ENCODE measurements at places on chromosomes 5 and 9. TPM values are rescaled to one million over a fixed set of nuclear protein-coding genes. Genes with fewer than 3 reads are reported as not detected.

DNA sequence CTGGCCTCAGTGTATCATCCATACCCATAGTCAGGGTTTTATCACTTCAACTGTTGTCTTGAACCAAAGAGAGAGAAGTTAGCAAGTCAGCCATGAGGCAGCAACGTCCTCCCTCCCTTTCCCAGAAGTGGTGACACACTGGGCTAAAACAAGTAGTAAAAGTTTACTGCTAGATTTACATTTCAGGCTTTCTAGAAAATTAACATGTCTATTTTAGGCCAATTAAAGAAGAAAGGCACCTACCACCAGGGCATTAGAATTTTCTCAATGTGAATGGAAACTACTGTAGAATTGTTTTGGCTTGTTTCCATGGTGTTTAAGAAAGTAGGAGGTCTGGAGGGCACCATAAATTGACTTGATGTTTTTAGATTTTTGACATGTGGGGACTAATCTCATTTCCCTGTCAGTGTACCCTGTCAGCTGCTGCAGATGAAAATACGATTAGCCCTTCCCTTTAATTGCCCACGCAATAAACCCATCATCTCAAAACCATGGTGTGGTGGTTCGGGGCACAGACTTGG is 121.8 kb upstream of the ELL2 start:
- no peak for DNase-seq

DNA sequence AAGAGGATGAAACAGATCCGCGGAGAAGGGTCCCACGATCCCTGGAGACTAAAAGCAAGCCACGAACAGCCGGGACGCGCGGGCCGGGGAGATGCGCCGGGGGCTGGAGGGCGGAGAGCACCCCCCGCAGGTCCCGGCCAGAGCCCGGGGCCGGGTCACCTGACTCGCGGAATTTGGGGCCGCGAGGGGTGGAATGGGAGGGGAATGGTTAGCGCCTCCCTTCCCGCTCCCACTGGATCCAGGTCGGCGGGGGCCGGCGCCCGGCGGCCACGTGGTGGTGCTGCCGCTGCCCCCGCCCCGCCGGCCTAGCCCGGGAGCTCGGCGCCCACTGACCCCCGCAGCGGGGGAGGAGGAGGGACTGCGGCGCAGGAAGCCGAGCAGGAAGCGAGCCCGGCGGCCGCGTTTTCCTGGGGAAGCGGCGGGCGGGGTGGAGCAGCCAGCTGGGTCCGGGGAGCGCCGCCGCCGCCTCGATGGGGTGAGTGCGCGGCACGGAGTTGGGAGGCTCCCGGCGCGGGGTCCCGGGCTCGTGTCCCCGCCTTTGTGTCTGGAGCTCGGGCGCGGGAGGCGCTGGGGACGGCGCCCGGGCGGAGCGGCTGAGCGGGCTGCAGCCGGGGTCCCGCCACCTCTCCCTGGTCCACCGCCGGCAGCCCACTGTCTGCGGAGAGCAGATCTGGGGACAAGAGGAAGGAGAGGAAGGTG is at the start of gene RAI14:
Gene RAI14 (plus strand): TSS at position 328 of the 699 bp plus-strand sequence. CDS start 30,592 bp downstream, outside the sequence.
- DNase-seq = peak; percentile 85

DNA sequence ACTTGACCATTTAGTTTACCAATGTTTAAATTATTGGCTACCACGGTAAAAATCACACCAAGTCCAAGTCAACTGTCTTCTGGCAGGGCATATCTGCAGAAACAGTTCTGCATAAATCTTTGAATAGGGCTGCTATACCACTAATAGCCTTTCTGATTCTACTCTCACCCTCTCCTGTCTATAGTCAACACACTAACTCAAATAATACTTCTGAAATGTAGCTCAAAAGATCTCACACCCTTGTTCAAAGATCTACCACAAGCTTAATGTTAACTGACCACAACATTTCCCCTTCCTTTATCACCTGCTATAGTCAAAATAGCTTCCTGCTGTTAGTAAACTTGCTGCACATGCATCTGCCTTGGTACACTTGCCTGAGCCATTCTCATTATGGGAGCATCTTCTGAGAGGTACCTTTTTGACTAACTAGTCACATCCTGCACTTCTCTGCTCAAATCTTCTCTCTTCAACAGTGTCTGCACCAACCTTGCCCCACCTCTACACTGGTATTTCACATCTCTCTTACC is 319.4 kb downstream of the CDH10 start:
- no peak for DNase-seq

DNA sequence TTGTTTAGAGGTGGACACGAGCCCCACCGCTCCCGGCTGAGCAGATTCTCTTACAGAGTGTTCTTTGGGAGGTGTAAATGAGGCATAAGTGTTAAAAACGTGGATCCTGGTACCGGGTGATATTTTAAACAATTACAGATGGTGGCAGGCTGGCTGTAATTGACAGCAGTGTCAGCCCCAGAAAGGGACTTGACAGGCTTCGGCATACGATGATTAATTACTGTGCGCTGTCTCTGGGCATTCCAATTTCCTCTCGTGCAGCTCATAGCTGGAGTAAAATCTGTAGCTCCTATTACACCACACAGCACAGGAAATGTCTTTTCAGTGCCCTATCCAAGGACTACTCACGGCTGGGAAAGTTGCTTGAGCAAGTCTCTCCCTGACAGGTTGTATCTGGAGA is 305.4 kb upstream of the IRX2 start:
- no peak for DNase-seq

GRCh38 chr9:4862506-4863250 is 69.9 kb downstream of the RCL1 start:
- no peak for DNase-seq

- DNase-seq = no peak
These were observed 183.9 kb upstream of the DMAC1 start for GRCh38 chr9:7983490-7983889.

The CDX1 gene
- 0.42 TPM for polyA plus RNA-seq

The LOX gene
- 27.8 TPM for polyA plus RNA-seq

The SLC35D2 gene
- polyA plus RNA-seq = 26.1 TPM

The SLC6A19 gene
- polyA plus RNA-seq = 0.28 TPM

The CKMT2 gene
- 5.6 TPM for polyA plus RNA-seq

The GBGT1 gene
- polyA plus RNA-seq = 2.7 TPM

The IL31RA gene
- 0.11 TPM for polyA plus RNA-seq

The PTGES gene
- polyA plus RNA-seq = 5.4 TPM

The PHF24 gene
- 0.60 TPM for polyA plus RNA-seq

The GHR gene
- 28.1 TPM for polyA plus RNA-seq

The PGM5 gene
- 50.0 TPM for polyA plus RNA-seq

All from left lung (tissue), 14 donors.